Fibroblast of the conjunctiva (primary cell): ENCODE measurements at places on chromosomes 1 and 21.

DNA sequence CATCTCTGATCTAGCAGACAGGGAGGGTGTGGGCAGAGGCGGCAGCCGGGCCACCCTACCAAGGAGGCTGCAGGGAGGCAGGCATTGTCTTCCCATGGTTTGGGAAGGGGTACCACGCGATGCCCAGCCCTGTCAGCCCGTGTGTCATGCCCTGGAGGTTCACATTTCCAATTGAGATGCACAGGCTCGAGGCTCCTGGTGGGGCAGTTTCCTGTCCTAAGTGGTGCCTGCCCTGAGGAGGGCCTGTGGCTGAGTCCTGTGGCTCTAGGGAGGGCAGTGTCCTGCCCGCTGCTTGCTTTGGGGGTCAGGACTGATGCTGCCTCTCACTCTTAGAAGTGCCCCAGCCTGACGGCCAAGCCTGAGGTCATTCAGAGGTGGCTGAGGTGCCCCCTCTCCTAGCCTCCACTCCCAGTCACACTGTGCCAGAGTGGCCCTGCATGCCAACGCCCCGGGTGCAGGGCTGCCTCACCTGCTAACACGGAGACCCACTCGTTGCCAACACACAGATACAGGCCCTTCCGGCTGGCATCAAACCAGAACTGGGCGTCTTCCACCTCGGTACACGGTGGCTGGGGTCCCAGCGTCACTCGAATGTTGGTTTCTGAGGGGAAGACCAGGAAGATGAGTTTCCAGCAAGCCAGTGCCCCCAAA is 11.9 kb downstream of the KRTAP10-1 start:
- DNase-seq, result no peak

DNA sequence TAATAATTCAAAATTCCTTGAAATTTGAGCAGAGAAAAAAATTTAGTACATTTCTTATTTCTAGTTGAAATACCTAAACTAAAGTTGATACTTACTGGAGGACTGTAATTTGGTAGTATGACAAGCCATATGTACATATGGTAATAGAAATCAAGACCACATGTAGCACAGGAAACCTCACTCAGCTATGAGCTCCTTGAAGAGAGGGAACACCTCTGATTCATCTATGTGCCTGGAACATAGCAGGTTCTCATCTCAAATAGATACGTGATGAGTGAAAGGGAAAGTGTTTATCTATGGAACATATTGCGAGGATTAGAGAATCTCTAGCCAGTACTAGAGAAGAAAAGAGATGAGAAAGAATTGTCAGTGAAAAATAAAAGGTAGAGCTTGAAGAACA is 47.9 kb upstream of the GNG4 start:
- DNase-seq, result no peak

DNA sequence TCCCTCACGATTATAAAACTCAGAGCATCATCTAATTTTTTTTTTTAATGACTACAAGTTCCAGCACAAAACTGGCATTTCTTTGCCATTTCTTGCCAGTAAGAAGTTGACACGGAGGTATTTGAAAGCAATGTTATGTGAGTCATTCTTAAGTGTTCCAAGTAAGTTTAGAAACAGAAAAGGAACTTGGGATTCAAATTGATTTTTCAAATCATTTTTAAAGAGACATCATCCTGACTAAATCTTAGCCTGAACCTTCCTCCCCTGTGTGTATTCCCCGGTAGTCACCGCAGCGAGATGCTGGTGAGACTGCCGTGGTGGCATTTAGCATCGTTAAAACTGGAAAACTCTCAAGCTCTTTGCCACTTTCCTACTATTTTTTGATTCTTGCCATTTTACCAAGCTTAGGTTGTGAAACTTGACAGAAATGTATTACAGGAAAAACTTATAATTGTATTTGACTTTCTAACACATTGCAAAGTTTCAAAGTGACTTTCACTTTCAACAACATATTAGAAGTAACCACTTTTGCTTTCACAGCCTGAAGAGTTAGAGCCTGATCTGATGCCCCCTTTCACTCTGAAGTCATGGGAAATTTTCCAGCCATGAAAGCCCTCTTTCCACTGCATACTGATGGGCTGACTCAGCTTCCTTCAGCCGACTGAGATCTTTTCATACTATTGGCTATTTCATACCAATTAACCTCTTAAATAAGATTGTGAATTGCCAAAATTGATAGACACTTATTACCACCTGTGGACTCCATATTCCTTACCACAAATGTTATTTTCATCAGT is 61.4 kb downstream of the OLFML2B start:
- peak; percentile 63 for DNase-seq

- no peak for DNase-seq
Measured at GRCh38 chr1:43954036-43954435, 7.3 kb downstream of the IPO13 start.

DNA sequence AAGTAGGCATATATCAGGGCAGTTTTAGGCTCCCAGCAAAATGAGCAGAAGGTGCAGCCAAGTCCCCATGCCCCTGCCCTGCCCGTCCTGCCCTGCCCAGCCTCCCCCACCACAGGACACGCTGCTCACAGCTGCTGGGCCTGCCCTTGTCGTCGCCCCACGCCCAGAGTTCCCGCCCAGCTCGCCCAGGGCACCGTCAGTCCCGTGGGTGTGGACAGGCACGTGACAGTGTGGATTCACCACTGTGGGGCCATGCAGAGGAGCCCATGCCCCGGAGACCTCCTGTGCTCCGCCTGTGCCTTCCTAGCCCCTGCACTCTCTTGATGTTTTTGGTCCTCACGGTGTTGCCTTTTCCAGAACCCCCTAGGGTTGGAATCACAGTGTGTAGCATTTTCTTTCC is 7.0 kb downstream of the FAAP20 start:
- no peak for DNase-seq

DNA sequence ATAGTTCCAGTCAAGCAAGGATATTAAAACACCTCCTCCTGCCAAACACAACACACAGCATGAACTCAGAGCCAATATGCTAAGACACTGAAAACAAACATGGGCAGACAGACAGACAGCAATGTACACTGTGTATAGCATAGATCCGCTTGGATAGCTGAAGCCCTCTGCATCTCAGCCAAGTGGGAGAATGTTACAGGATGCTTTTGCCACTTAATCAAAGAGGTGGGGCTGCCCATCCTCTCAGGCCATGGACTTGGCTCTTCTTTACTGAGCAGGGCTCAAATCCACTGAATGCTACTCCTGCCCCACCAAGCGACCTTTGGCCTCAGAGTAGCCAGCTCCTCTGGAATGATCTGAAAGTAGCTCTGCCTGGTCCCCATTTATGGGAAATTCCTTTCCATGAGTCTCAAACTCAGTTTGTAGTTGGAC is 64.7 kb upstream of the NGF start:
- peak; percentile 69 for DNase-seq

DNA sequence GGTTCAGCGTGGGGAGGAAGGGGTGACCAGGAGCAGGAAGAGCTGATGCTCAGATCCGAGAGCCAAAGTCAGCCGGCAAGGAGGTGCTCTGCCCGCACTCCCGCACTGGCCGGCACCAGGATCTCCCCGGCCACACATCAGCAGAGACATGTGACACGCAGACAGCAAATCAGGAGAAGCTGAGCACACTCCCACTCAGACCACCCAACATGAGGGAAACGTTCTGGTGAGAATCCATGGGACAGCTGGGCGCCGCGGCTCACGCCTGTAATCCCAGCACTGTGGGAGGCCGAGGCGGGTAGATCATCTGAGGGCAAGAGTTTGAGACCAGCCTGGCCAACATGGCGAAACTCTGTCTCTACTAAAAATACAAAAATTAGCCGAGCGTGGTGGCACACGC is 18.6 kb upstream of the PTTG1IP start:
- DNase-seq, result no peak

DNA sequence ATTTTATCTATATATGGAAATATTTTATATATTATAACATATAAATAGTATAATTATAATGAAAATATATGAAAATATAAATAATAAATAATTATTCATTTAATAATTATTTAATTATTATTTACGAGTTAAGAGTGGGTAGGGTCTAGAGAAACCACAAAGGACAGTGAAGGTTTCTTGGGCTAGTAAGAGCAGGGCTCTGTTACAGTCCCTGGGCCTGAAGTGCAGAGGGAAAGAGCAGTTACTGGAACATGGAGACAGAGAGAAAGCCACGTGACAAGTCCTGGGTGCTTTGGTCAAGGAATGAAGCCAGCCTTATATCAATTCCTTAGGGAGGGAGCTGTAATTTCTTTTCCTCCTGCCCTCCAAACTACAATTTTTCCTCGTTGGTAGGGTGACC is 117.2 kb upstream of the OLIG2 start:
- no peak for DNase-seq

- DNase-seq, result no peak
Measured at GRCh38 chr1:43451701-43452532, 1.8 kb downstream of the HYI start.

- no peak for DNase-seq
Measured at GRCh38 chr1:36225283-36225899, 1.1 kb downstream of the THRAP3 start.

GRCh38 chr1:9755441-9755995 is 68.2 kb downstream of the CLSTN1 start:
- DNase-seq, result no peak

GRCh38 chr1:116514708-116515525 is 55.9 kb downstream of the CD58 start:
- DNase-seq, result no peak

DNA sequence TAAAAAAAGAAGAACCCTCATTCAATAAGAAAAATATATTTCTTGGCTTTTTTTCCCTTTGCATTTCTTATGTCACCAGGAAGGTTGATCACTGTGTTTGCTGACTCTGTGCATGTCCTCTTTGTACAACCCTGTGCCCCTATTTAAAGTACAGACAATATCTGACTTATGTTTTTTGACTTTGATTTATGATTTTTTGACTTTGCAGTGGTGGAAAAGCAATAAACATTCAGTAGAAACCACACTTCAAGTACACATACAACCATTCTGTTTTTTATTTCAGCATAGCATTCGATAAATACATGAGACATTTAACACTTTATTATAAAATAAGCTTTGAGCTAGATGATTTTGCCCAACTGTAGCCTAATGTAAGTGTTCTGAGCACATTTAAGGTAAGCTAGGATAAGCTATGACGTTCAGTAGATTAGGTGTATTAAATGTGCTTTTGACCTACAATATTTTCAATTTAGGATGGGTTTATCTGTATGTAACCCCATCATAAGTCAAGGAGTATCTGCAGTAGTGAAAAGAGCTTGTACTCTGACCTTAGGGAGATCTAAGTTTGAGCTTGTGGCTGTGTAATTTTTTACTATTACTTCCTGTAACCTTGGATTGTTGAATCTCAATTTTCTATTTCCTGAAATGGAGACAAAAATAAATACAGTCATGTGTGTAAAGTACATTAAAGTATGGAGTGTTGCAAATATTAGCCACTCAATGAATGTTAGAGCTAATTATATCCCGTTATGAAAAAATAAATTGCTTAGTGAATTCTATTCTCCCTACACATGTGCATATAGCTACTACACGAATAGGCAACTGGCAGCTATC is 1.2 kb downstream of the RNASEL start:
- no peak for DNase-seq
